NCI-H187 treated with DMSO at 0.1 percent for 48 hours (cell line): ENCODE measurements at places on chromosomes 2 and 18.

GRCh38 chr2:240538031-240538780 is 19.6 kb downstream of the ANKMY1 start:
- DNase-seq = no peak

- no peak for DNase-seq
These were observed 23.4 kb downstream of the BCL11A start for GRCh38 chr2:60529785-60530627.

DNA sequence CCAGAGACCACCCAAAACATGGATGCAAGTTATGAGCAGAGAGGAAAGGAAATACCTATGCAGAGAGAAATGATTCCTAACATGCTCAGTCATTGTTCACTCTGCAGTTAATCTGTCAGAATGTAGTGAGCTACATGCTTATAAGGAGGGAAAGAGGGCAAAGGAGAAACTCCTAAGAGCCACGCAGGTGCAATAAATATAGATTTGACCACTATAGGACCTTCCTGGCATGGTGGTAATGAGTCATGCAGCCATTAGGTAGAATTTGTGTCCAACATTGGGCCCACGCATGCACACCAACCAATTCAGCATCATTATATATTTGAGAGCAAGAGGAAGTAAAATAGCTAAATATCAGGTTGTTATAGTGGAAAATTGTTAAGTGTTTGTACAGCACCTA is 699.9 kb downstream of the DSC3 start:
- no peak for DNase-seq

- DNase-seq = no peak
These were observed 19.0 kb upstream of the CEP68 start for GRCh38 chr2:65037178-65037577.

GRCh38 chr2:167692936-167693335 is 554.5 kb downstream of the STK39 start:
- no peak for DNase-seq

DNA sequence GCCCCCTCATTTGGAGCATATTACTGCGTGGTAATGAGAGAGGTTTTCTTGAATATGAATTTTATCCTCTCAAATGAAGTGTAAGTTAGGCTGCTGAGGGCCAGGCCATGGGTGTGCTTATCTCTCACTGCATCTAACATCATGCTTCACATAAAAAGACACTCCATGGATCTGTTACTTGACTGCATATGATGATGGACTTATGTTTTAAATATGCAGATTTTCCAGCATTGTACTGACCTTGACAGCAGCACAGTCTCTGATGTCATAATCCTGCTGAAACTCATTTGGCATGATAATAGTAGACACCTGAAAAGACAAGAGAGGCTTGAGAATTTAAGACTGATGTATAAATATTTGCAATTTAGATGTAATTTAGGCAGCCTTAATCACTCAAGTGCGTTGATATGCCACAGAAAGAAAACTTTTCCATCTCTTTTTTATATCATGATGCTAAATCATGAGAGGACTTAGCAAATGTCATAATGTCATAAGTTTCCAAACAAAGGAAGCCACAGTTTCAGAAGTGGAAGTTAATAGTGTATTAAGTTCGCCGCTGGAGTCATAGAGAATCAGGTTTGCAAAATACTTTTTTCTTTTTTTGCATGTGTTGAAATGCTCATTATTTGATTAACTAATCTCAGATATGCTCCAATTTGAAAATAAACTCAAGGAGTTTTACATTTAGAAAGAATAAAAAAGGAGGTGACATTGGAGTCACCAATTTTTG is 62.7 kb upstream of the CD302 start:
- DNase-seq = no peak

DNA sequence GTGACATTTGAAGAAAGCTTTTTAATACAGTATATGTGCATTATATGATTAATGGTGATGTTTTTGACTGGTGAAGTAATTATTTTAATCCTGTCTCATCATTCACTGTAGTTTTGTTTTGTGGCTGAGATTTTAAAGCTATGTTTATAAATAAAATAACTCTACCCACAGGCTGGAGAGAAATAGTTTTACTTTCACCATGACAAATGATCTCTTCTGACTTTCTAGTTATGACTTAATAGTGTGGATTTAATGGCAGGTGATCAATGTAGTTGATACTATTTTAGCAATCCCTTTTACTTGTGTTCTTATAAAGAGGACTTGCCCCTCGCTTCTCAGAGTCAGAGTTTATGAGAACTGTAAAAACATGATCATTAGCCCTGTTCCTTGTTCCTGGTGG is 289.5 kb upstream of the SIX3 start:
- DNase-seq = no peak

- no peak for DNase-seq
These were observed 70.3 kb upstream of the ACVR1C start for GRCh38 chr2:157699009-157699408.

GRCh38 chr18:56036741-56037140 is 448.7 kb upstream of the TCF4 start:
- no peak for DNase-seq

GRCh38 chr18:70464343-70465114 is 175.7 kb downstream of the SOCS6 start:
- peak; percentile 22 for DNase-seq

DNA sequence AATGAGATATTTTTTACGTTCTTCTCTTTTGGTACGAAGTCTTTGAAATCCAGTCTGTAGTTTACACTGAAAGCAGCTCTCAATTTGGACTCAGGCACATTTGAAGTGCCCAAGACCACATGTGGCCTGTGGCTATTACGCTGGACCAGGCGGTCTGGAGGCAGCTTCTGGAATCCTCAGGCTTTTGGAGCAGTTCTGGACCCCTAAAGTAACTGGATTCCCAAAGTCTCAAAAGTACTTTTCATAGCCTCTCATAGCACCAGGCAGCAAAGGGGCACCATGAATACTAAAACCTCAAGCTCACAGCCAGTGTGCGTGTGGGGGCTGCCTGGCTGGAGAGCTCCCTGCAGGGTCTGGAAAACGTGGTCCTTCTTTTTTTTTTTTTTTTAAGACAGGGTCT is 119.0 kb downstream of the SMAD7 start:
- DNase-seq = no peak

DNA sequence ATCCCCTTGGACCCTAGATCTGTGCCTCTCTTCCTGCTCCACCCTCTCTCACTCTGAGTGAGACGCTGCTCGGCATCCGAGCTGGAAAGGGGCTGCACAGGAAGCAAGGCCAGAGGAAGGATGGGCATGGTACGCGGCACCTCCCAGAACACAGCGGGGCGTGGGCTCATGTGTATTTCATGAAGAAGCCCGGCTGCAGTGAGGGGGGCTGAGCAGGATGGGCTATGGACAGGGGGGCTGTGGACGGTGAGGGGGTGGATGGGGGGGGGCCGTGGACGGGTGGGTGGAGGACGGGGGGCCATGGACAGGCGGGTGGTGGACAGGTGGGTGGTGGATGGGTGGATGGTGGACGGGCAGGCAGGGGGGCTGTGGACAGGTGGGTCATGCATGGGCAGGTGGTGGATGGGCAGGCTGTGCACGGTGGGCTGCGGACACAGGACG is 28.5 kb downstream of the SLC66A2 start:
- no peak for DNase-seq
